HS-27A (cell line): ENCODE measurements at places on chromosomes 12 and 14.

- DNase-seq = no peak
Observed at GRCh38 chr12:11855983-11856374, 206.5 kb downstream of the ETV6 start.

DNA sequence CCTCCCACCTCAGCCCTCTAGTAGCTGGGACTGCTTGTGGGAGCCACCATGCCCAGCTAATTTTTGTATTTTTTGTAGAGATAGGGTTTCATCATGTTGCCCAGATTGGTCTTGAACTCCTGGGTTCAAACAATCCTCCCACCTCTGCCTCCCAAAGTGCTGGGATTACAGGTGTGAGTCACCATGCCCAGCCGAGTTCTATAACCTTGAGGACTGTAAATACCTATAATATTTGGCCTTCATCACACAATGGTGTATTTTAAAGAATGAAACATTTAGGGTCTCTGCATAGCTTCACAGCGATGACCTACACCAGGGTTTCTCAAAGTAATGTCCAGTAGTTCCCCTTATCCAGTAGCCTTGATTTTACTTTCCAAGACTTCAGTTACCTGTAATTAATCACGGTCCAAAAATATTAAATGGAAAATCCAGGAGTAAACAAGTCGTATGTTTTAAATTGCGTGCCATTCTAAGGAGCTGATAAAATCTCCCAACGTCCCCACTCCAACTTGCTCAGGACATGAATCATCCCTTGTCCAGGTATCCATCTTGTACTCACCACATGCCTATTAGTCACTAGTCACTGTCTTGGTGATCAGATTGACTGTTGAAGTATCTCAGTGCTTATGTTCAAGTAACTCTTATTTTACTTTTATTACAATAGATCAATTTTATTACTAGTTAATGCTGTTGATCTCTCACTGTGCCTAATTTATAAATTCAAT is 368.2 kb downstream of the BTG1 start:
- no peak for DNase-seq

GRCh38 chr12:103493199-103493598 is 2.6 kb downstream of the C12orf42 start:
- DNase-seq = no peak

DNA sequence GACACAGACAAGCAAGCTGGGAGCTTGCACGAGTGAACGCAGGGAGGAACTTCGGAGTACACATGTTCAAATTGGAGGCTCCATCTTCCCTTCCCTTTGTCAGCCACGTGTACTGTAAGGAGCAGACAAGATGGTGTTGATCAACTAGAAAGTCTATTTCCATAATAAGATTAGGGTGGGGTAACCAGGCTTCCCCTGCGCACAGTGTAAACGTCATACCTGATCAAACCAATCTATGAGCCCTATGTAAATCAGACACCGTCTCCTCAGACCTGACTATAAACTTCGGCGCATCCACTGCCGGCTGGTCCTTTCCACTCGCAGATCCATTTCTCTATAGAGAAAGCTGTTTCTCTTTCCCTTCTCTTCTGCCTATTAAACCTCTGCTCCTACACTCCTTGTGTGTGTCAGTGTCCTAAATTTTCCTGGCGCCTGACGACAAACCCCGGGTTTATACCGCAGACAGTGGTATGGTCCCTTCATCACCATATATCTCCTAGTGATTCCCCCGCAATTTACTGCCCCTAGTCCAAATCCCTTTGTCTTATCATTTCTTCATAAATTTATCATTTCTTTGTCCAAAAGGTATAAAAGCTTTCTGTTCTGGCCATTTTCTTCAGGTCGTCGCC is 7.5 kb upstream of the ETFBKMT start:
- no peak for DNase-seq

GRCh38 chr12:17949558-17950141 is 140.3 kb downstream of the RERGL start:
- no peak for DNase-seq

GRCh38 chr12:1666685-1667162 is 24.1 kb upstream of the ADIPOR2 start:
- no peak for DNase-seq
